ENCODE measurements at places on chromosomes 2 and 18.

- DNase-seq, result no peak
These were observed 1090.2 kb downstream of the SUCLG1 start for GRCh38 chr2:83368916-83369315.

GRCh38 chr18:34990597-34990996 is 50.6 kb upstream of the MAPRE2 start:
- DNase-seq, result no peak

DNA sequence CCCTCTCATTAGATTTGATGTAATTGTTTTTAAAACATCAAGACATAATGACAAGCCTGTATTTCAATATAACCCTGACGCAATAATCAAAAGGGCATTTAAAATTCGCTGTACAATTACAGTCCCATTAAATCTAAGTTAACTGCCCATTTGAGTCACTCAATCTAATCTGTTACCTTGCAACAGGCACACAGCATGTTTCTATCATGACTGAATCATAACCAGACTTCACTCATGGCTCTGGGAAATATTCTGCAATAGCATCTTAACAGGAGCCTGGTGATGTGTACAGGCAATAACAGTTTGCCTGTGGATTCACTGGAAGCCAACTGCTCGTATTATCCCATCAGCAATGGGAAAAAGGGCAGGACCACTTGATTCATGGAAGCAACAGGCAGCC is 142.3 kb upstream of the NCKAP5 start:
- DNase-seq, result no peak

DNA sequence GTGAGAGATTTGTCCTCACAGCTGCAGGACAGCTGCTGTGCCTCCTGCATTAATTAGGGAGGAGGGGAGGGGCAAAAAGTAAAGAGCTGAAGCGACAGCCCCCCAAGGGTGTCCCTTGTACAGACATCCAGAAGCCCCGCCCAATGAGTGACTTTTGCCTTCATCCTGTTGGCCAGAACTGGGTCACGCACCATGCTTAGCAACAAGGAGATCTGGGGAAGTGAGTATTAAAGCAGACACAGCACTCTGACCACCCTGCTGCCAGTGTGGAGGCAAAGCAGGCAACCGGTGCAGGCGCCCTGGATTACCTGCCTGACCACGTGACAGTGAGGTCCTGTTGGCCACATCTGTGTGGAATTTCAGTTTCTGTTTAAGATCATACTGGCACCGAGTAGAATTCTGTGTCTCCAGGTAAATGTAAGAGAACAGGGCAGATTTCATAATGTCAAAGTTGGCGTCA is 21.5 kb upstream of the BIN1 start:
- DNase-seq, result peak; percentile 72

- DNase-seq, result no peak
These were observed 3.6 kb downstream of the IHH start for GRCh38 chr2:219056896-219057708.

DNA sequence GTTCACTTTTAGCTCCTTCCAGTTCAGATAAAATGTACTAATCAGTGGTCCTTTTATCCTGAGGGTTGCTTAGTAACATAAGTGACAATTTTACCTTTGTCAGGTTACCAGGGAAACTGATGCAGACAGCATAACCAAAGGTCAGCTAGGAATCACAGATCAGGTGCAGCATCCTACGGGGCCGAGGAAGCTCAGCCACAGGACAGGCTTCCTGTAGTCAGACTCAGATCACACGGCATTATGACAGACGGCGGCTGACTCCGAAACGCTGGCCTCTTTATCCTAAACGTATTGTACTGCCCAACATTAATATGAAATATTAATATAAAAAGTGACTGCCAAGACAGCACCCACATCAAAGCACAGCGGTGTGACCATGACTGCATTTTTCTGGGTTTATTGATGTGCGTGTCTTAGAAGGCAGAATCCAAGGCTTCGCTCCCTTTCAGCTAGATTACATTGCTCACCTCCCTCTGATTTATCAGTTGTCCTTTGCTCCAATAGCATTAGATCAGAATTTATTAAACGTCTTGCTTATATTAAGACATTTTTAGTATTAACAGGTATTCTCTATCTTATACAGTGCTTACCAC is 444.5 kb downstream of the CMPK2 start:
- no peak for DNase-seq

GRCh38 chr2:240418311-240418710 is 17.2 kb upstream of the GPC1 start:
- no peak for DNase-seq

DNA sequence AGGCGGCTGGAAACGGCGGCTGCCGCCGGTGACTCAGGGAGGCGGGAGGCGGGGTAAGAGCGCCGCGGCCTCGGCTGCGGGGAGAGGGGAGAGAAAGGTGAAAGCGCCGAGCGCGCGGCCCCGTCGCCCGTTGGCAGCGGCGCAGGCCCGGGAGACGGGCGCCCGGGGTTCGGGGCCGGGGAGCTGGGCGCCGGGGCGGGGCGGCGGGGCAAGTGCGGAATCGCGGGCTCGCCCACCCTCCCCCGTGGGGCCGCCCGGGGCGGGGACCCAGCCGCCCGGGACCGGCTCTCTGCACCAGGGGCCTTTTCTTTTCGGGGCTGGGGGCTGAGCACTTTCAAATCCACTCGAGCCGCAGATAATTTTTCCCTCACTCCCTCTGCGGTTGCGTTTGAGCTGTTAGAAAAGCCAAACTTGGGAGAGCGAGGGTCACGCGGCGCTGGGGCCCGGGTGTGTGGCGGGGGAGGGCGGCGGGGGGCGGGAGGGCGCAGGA is 266 bp downstream of the KDM3A start:
- DNase-seq, result no peak

GRCh38 chr2:57880967-57881366 is 165.6 kb upstream of the VRK2 start:
- no peak for DNase-seq

GRCh38 chr18:39453356-39453755 is 1887.8 kb upstream of the CELF4 start:
- DNase-seq, result peak; percentile 9

DNA sequence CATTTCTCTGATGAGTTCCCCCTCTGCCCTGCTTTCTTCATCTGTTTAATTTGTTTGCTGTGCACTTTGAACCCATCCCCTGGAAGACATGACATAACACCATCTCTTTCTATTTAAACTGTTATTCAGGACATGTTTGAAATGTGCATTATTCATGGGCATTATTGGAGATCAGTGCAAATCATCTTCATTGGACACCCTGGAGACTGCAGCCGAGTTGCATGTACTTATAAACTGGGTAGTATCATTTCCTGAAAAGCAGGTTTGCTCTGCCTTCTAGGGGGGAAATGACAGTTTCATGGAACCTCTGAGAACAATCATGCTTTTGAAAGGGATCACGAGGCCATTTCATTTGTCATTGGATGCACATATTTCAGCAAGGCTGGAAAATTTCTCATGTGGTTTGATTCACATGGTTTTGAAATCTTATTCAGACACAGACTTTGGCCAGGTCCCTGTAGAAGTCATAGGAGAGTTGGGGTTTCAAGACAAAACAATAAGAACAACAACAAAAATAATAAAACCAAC is 462.8 kb upstream of the MEX3C start:
- DNase-seq, result no peak

DNA sequence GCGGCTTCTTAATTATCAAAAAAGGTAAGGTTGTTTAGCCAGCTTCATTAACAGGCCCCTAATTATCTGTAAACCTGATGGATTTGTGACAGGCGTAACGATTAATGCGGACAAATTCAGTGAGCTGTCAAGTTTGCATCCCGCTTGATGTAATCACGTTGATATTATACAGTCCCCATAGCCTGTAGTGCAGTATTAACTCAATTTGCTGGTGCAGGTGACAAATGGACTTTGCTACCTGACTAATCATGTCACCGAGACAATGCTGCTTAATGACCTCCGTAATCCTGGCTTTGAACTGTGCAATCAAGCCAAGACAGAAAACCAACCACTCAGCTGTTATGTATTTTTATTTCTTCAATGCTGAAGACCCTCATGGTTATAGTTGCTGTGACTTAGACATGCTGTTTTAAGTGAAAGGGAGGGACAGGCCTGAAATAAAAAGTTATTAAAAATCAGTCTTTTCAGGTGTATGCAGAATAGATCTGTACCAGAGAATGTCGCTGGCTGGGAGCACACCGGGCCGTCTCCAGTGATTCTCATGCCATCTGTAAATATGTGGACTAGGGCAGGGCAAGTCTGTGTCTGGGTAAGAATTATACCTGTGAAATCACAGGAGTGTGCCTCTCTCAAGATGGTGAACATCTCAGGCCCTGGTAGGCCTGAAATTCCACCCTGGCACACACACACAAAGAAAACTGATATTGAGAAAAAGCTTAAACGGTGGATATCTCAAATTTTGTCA is 4.3 kb downstream of the TSHZ1 start:
- no peak for DNase-seq

DNA sequence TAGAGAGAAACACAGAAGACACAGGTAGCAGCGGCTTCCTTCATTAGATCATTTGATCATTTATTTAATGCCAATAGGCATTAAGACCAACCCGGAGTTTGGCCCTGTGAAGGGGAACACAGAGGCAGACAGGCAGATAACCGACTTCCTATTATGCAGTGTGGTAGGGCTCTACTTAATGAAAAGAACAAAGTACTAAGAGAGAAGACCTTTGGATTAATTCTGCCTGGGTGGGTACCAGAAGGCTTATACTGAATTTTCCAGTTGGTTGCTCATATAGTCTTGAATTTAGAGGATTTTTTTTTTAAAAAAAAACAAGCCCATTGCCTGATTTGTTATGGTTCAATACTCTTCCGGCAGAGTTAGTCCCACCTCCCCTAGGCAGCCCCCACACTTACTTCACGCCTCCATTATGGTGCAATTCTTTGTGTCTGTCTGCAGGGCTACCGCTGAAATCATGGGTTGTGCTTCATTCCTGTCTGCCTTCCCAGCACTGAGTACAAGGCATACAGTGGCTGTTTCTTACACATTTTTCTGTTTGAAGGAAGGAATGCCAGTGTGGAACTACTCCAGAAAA is 244.3 kb upstream of the APCDD1 start:
- DNase-seq, result no peak

- no peak for DNase-seq
These were observed 26.5 kb upstream of the ABI2 start for GRCh38 chr2:203301667-203302066.

- DNase-seq, result no peak
These were observed 43.0 kb upstream of the DSG1 start for GRCh38 chr18:31274931-31275330.

- no peak for DNase-seq
These were observed 2.2 kb downstream of the UBXN4 start for GRCh38 chr2:135743860-135744259.

- no peak for DNase-seq
These were observed 411.7 kb downstream of the SOCS6 start for GRCh38 chr18:70700496-70700895.

GRCh38 chr2:77567723-77568122 is 45.5 kb upstream of the LRRTM4 start:
- DNase-seq, result no peak

GRCh38 chr2:159939946-159940345 is 122.5 kb downstream of the PLA2R1 start:
- peak; percentile 25 for DNase-seq

- DNase-seq, result no peak
These were observed 54.3 kb downstream of the INPP5D start for GRCh38 chr2:233114421-233114861.

DNA sequence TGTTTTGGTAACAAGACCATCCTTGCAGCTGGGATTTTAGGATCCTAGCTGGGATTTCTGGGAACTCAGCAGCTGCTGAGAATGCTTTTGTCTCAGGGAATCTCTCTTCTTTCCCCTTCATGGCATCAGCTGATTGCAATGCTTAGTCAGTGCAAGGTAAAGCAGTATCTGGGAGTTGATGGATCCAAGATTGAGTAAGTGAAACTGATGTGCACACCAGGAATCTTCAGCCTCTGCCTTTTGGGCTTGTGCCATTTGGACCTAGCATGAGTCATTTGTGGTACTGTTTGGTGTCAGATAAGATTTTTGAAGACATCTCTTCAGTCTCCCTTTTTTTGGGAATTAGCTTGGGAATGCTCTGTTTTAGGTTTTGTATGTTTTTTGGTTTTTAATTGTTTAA is 363.3 kb upstream of the TFPI start:
- no peak for DNase-seq

- no peak for DNase-seq
These were observed 151.8 kb downstream of the SLC4A10 start for GRCh38 chr2:161775971-161776370.

- DNase-seq, result no peak
These were observed 205.3 kb upstream of the GCFC2 start for GRCh38 chr2:75915851-75916634.

DNA sequence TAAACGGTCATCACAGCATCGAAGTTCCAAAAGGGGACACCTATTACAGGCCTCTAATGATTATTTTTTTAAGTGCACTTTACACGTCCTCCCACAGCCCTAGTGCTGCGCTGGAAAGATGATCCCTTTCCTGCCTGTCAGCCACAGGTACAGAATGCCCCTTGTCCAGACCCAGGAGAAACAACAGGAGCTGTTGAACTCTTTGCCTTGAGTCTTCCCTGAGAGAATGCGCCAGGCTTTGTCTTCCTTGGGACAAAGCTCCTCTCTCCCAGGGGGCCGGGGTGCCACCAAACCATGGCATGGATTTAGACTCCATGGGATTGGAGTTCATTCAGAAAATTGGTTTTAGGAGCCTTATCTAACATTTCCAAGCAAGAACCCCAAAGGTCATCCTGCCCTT is 319.0 kb upstream of the SOX11 start:
- DNase-seq, result no peak

- DNase-seq, result no peak
These were observed 14.4 kb upstream of the PIK3C3 start for GRCh38 chr18:41940506-41941215.

- no peak for DNase-seq
These were observed 89.0 kb upstream of the SLC14A2 start for GRCh38 chr18:45526114-45526841.

DNA sequence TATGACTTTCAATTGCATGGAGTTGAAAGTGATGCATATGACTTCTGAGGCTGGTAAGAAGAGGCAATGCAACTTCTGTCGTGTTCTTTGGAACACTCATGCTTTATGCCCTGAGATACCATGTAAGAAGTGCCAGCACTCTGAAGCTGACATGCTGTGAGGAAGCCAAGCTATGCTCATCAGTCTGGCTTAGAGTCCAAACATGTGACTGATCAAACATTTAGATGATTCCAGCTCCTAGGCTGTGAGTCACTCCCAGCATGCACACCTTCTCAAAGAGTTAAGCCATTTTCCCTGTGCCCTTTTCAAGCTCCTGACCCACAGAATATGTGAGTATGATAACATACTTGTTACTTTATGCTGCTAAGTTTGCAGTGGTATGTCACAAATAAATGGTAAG is 15.8 kb upstream of the VRK2 start:
- no peak for DNase-seq

DNA sequence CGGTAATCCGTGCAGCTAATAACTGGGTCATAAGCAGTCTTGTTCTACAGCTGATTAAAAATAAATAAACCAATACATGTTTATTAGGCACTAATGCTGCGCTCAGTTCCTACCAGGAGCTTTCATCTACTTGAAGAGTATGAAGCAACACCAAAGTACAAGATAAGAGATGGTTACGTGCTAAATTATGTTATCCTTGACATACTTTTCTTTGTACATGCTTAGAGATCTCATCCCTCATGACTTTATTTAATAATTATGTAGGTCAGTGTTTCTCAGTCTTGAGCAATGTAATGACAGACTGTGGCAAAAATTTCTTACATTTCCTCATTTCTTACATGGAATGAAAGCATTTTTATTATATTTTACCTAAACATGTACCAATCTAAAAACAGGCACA is 54.6 kb upstream of the COBLL1 start:
- no peak for DNase-seq

Data from Ammon's horn (tissue), 1 donor.